GM13977 (cell line): ENCODE measurements at places on chromosomes 11 and 22.

- DNase-seq: no peak
Observed at GRCh38 chr11:19525276-19525675, 187.4 kb upstream of the NAV2 start.

- DNase-seq: no peak
Observed at GRCh38 chr11:46513934-46514342, 79.9 kb downstream of the AMBRA1 start.

GRCh38 chr11:112822478-112823274, 138.5 kb upstream of the NCAM1 start:
- no peak for DNase-seq

DNA sequence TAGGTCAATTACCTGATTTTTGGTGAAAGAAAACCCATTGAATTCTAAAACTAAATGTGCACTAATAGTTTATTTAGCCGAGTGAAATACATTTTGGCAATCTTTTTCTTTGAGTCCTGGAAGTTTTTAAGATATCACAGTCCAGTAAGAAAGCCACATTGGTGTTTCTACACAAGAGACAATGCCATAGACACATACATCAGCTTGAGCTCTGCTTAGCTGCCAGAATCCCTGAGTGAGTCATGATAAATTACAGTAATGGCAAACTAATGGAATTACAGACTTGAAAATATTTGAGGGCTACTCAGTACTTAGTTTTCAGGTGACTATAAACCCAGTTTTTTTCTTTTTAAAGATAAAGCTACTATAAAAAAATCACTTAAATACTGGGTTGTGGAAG, 155.4 kb downstream of the OR4C45 start:
- DNase-seq: no peak

- DNase-seq: no peak
Observed at GRCh38 chr11:81573367-81573766, 1160.3 kb downstream of the FAM181B start.

DNA sequence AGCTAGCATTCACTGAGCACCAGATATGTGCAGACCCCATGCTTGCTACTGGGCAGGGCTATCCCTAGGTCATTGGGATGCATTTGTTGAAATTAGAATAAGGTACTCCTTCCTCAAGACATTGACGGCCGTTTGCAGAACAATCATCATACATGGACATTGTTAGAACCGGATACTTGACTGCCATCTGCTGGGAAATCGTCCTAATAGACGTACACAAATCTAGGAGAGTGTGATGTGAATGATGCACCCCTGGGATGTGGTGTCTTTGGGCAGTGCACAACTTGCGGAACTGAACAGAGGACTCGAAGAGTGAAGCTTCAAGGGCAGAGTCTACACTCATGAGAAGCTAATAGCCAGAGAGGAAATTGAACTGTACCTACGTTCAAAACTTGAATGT, 35.9 kb downstream of the MYO18B start:
- DNase-seq: peak; percentile 54

- no peak for DNase-seq
Observed at GRCh38 chr11:2740275-2740940, 40.6 kb upstream of the KCNQ1OT1 start.

DNA sequence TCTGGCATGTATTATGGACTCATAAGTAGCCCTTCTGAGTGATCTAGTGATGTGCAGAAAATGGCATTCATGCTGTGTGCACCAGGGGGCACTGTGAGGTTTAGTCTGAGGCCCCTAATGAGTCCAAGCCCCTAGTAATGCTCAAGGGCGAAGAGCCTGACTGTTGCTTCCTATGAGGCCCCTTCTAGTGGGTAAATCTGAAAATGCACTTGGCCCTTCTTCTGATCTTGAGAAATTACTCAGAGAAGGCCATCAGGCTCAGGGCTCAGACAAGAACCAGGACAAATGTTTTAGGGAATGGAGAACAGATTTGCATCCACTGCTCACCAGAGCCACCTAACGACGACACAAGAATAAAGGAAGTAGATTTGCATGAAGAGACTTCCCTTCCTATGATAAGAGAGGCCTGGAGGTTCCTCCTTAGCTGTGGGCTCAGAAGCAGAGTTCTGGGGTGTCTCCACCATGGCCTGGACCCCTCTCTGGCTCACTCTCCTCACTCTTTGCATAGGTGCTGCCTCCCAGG, 75.8 kb downstream of the GGTLC2 start:
- peak; percentile 52 for DNase-seq

- no peak for DNase-seq
Observed at GRCh38 chr11:9057007-9057406, 34.4 kb downstream of the SCUBE2 start.

- DNase-seq: no peak
Observed at GRCh38 chr22:49673048-49673447, 154.6 kb downstream of the BRD1 start.

- no peak for DNase-seq
Observed at GRCh38 chr22:43953988-43954785, 1.1 kb upstream of the SAMM50 start.

- DNase-seq: no peak
Observed at GRCh38 chr11:689625-690024, 5.4 kb downstream of the DEAF1 start.

DNA sequence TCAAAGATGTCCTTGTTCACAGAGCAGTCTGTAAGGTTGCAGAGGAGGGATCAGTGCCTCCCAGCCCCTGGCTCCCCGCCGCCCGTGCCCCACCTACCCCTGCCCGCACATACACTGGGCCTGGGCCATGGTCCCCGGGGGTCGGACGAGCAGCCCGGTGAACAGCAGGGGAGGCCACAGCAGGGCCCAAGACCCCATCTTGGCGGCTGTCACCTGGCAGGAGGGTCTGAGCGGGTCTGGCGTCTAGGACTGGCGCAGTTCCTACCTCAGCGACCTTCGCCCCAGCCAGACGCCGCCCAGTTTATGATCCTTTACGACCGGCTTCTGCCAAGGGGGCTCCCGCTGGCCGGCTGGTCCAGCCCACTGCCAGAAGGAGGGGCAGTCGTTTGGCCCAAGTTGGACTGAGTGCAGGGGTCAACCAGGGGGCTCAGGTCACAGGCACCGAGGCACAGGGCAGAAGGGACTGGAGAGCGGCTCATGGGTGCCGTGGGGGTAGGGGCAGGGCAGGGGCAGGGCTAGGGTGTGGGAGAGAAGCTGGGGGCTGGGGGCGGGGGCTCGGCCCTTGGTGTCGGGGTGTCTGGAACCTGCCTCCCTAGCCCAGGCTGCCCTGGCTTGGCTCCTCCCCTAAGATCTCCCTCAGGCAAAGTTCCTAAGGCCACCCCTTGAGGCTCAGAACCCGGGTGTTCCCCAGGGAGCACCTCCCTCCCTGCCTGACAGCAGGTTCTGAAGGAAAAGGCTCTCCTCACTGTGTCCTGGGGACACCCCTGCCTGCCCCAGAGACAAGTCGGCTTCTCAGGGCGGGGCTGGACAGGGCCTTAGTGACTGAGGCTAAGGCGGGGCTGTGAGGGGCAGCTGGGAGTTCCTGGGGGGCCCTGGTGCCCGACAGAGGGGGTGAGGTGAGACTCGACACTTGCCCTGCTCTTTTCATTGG, at the start of gene CDHR5:
CDHR5 (minus strand) TSS at position 251 of the 931 bp plus-strand sequence; CDS start at position 198, 53 bp downstream.
- no peak for DNase-seq

DNA sequence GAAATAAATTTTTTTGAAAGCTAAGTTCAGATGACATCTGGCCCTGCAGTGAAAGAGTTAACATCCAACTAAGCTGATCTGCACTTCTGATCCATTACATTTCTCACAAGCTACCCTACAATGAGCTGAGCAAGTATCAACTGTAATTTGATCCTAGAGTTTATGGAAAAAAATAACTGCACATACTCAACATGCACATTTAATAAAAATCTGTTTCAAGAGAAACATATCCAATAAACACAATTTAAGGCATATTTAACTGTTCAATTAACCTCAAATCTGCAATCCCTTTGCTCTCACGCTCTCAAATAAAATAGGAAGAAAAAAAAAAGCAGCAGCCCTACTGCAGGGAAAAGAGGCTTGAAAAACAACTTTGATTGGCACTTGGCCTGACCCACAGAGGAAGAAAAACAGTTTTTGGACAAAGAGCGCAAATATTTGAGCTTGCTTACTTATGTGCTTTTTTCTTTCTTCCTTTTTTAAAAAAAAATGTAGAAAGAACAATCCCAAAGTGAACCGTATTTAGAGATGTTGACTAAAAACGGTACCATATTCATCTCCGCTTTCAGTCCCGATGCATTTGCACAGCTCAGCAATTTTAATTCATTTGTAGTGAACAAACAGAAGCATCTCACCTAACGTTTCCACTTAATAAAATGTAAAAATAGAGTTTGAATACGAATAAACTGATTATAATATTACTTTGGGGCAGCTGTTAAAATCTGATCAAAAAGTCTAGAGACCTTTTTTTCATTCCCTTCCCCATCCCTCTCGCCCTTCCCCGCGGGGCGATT, 1.6 kb downstream of the SESN3 start:
- DNase-seq: no peak

GRCh38 chr22:46753761-46754109, 8.7 kb upstream of the TBC1D22A start:
- no peak for DNase-seq

- DNase-seq: no peak
Observed at GRCh38 chr22:50446708-50447575, 27.9 kb downstream of the SBF1 start.

DNA sequence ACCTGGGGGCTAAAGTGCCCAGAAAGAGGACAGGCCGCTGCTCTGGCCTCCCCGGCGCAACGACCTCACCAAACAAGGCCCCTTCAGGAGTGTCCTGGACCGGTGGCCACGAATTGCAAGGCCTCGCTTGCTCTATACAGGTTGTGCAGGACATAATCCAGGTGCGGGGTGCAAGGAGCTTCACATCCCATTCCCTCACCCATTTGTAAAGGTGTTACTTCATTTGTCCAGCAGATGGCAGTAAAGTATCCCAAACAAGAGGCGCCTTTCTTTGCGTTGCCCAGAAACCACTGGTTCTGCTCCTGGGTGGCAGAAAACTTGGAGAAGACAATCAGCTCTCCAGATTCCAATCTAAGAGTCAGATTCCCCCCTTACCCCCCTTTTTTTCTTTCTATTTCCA, 35.9 kb upstream of the PRDM11 start:
- DNase-seq: peak; percentile 71
